CD4-positive, CD25-positive, alpha-beta regulatory T cell (primary cell): ENCODE measurements at places on chromosomes 13 and 19. TPM values are rescaled to one million over a fixed set of nuclear protein-coding genes. Genes with fewer than 3 reads are reported as not detected.
A peak's percentile ranks its signal among the peaks of the same experiment; 100 is the strongest.

GRCh38 chr13:86918682-86919081 lies 752.5 kb upstream of the SLITRK5 start:
- no peak for DNase-seq

GCDH gene
- 15.8 TPM for polyA plus RNA-seq

ETV2 gene
- 0.67 TPM for polyA plus RNA-seq

DNA sequence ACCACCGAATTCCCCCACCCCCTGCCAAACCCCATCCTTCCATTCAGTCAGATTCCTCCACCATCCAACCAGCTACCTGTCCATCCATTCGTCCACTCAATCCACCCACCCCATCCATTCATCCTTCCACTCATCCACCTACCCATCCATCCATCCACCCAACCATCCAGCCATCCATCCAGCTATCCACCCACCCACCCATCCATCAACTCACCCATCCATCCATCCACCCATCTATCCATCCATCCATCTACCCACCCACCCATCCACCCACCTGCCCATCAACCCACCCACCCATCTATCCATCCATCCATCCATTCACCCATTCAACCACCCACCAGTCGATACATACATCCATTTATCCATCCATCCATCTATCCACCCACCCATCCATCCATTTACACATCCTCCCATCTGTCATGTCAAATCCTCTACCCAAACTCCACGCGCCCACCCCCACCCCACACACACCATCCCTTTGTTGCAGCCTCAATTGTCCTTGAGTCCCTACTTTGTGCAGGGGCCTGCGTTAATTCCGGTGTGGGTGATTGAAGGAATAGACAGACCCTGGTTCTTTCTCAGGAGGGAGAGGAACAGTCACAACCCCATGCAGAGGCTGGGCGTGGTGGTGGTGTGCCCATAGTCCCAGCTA lies 5.3 kb upstream of the SLC5A5 start:
- no peak for DNase-seq

GRCh38 chr13:111247552-111247951 lies 72.9 kb upstream of the TEX29 start:
- DNase-seq = no peak

DNA sequence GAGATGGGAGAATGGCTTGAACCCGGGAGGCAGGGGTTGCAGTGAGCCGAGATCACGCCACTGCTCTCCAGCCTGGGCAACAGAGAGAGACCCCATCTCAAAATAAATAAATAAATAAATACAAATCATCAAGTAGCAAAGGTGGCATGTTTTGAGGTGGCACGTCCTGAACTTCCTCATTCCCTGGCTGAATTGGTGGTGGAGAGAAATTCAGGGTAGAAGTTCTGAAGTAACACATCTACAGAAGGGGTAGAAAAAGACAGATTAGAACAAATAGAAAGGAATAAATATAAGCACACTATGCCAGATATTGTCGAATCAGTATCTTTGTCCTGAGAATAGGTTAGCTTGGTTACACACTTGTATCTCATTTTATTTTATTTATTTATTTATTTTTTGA lies 6.3 kb downstream of the IFI30 start:
- no peak for DNase-seq

RAB11B gene
- 52.2 TPM for polyA plus RNA-seq

CDX2 gene
- not detected for polyA plus RNA-seq

- no peak for DNase-seq
These were observed 54.9 kb upstream of the RANBP3 start for GRCh38 chr19:6032827-6033226.

DNA sequence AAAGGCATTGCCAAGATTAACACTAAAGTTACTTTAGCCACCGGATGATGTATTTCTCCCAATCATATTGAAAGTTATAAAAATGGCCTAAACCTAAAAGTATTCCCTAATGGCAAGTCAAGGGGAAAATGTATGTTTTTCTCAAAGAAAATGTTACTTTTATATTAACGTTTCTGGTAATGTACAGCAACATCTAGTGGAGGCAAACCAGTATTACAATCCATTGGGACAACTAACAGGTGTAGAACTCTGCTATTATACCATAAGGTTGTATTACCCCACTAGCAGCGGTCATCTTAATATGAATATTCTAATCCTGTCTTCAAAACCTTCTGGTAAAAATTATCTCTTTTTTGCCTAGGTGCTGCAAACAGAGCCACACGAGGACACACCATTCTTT lies 69.2 kb downstream of the ZNF100 start:
- peak; percentile 22 for DNase-seq

DNA sequence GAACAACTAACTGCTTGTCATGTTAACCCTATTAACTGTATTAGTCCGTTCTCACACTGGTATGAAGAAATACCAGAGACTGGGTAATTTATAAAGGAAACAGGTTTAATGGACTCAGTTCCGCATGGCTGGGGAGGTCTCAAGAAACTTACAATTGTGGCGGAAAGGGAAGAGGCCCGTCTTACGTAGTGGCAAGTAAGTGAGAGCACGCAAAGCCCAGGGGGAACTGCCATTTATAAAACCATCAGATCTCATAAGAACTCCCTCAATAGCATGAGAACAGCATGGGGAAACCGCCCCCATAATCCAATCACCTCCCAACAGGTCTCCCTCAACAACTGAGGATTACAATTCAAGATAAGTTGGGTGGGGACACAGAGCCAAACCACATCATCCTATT lies 34.7 kb downstream of the PHF11 start:
- no peak for DNase-seq

IL17D gene
- 0.11 TPM for polyA plus RNA-seq

DNA sequence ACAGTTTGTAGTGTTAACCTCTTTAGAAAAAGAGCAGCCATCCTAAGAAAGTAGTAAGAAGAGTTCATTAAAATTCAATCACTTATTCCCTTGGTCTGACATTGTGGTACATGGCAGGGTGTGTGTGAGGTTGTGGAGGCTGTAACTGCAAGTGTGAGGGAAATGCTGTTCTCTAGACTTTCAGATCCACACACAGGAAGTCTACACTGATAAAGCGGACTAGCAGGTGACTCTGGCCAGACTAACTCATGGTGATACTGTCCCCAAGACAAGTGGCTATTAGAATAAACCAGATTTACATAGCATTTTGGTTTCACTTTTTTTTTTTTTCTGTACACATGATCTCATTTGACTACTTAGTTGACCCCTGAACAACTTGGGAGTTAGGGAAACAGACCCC lies 10.0 kb downstream of the MTIF3 start:
- no peak for DNase-seq

- no peak for DNase-seq
These were observed 12.2 kb downstream of the TMEM160 start for GRCh38 chr19:47036097-47036651.

DNA sequence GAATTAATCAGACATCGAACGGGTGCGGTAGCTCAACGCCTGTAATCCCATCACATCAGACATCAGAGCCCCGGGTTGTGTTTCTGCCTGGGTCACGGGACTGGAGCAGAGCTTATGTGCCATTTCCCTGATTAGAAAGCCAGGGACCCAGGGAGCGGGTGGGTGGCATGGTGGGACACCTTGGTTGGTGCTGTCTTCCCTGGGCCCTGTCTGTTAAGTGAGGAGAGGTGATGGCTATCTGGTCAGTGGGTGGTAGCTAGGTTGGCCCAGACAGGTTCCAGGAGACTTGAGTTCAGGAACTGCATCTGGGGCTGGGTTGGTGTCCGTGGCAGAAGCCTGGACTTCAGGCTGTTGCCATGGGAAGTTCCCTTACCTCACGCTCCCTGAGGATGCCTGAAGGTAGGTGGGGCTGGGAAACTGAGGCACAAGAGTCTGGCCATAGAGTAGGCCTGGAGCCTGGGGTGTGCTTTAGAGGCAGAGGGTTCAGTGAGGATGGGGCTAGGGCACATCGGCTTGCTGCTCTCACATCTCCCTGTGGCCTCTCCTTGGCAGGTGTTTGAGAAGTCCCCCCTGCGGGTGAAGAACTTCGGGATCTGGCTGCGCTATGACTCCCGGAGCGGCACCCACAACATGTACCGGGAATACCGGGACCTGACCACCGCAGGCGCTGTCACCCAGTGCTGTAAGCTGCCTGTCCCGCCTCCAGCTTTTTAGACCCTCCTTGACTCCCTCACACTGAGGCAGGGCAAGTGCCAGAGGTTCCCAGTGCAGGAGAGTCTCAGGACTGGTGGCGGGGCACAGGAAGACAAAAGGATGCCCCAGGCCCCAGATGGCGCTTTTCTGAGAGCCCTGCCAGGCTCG lies 2.1 kb downstream of the RPL18A start:
- DNase-seq = no peak

DNA sequence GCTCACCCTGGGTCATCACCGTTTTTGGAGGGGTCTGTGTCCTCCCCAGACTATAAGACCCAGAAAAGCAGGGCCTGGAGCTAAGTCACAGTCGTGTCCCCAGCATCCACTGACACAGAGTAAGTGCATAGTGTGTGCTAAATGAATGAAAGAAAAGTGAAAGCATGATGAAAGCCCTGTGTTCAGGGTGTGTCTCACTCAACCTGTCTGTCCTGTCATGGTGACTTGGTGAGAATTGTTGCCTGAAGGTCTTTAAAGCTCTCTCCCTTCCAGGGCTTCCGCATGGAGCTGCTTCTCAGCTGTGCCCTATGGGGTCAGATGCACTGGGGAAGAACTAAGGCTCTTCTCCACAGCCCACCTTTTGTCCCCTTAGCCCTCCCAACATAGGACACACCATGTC lies 20.5 kb upstream of the IGFL1 start:
- no peak for DNase-seq

DNA sequence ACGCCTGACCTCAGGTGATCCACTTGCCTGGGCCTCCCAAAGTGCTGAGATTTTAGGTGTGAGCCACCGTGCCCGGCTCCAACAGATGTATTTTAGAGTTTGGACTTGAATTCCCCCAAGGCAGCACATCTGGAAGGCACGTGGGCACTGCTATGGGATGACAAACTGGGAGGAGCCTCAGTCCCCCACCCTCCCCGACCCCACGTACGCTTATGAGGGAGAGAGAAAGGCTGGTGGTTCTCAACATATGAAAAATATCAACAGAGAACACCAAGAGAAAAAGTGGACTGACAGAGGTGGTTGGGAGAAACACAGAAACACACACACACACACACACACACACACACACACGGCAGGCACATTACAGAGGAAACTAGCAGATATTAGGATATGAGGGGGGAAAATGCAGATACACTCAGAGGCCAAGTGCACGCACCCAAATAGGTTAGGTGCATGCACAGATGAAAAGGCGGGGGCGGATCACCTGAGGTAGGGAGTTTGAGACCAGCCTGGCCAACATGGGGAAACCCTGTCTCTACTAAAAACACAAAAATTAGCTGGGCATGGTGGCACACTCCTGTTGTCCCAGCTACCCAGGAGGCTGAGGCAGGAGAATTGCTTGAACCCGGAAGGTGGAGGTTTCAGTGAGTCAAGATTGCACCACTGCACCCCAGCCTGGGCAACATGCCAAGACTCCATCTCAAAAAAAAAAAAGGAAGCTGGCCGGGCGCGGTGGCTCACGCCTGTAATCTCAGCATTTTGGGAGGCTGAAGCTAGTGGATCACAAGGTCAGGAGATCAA lies 3.2 kb downstream of the STX10 start:
- no peak for DNase-seq

SLC15A1 gene
- polyA plus RNA-seq = not detected

DNA sequence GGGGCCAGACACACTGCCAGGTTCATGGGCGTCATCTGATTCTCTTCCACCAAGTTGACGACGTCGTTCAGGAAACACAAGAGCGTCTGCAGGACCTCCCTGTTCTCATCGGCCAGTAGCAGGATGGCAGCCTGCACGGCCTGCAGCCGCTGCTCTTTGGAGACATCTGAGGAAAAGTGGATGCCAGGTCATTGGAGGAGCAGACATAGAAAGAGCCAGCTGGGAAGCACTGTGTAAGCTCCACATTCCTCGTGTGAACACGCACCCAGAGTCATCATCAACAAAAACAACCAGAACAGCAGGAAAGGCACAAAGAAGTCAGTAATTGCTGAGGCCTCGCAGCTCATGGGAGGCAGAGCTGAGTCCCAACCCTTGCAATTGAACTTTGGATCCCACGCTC lies 96.5 kb downstream of the KL start:
- no peak for DNase-seq

- no peak for DNase-seq
These were observed 61.2 kb upstream of the TM9SF2 start for GRCh38 chr13:99439850-99440604.

IGFL1 gene
- polyA plus RNA-seq = not detected

- no peak for DNase-seq
These were observed 72.2 kb downstream of the RASA3 start for GRCh38 chr13:114059946-114060860.

- no peak for DNase-seq
These were observed 10.2 kb downstream of the KRI1 start for GRCh38 chr19:10555610-10555973.

SCN1B gene
- polyA plus RNA-seq = not detected

LPAR2 gene
- polyA plus RNA-seq = 34.1 TPM

SMARCA4 gene
- polyA plus RNA-seq = 8.7 TPM
